B cell (primary cell): ENCODE measurements at places on chromosomes 2 and 18.

DNA sequence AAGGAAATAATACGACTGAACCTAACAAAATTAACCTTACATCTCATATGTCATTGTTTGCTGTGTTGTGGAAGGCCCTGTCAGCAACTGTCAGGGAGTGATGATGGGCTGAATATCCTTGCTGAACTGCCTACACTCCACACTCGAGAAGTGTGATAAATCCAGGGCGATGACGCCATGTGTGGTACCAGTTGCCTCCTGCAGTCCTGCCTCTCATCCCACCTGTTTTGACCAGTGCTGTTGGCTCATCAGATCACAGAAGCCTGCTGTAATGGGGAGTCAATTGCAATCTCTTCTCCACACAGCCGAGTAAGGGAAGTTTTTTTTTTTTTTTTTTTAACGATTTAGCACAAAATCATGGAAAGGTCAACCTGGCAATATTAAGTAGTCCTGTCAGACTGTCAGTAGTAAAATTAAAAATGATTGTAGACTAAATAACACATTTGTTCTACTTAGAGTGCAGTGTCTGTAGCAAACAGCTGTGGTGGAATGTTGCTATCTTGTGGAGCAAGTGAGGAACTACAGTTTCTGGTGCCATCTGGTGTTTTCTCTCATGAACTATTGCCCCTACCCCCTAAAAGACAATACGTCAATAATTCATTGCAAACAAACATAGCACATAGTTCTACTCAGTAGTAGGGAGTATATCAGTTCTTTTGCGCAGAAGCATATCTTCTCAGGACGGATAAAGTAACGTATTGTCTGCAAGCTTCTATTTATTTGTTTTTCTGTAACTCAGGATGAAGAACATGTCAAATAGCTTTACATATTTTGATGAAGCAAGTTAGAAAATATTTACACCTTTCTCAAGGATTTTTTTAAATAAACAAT, 347.6 kb downstream of the CTNNA2 start:
- DNase-seq: no peak

GRCh38 chr2:217438821-217439220, 564.0 kb downstream of the TNS1 start:
- DNase-seq: no peak

GRCh38 chr2:240252191-240252871, 111.9 kb upstream of the OTOS start:
- no peak for DNase-seq

DNA sequence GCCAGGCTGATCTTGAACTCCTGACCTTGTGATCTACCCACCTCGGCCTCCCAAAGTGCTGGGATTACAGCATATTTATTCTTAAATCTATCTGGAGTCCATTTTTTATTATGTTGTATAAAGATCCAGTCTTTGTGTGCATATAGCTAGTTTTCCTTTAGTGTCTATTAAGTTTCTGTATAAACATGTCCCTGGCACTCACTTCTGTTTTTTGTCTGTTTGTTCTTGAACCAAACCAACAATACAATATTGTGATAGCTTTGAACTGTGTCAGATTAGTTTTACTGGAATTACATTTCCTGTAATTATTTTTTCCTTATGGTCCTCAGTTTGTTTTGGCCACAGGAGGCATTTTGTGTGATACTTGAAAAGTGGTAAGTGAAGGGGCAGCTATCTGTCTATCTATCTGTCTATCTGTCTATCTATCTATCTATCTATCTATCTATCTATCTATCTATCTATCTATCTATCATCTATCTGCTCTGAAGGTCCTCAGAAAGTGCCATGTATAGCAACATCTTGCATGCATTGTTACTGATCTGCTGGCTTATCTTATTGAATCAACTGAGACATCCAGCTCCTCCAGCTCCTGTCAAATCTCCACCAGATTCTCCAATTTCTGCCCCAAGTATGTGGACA, 70.9 kb upstream of the ACVR1 start:
- DNase-seq: no peak

DNA sequence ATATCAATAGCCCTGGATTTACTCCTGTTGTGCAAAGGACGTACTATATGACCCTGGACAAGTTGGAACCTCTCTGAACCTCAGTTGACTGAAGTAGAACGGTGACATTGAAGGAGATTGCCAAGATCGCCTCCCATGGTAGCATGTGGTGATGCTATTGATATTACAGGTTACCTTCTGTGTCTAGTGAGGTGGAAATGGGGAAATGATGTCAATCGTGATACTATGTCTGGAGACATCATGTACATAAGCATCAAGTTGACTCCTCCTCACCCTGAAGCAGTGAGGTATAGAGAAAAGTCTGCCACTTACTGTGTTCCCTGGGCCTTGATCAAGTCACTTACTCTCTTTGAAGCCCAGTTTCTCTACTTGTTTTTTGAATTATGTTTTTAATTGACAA, 93.9 kb downstream of the KLF7 start:
- peak; percentile 75 for DNase-seq

- DNase-seq: no peak
Observed at GRCh38 chr2:203400805-203401585, 72.8 kb downstream of the ABI2 start.

DNA sequence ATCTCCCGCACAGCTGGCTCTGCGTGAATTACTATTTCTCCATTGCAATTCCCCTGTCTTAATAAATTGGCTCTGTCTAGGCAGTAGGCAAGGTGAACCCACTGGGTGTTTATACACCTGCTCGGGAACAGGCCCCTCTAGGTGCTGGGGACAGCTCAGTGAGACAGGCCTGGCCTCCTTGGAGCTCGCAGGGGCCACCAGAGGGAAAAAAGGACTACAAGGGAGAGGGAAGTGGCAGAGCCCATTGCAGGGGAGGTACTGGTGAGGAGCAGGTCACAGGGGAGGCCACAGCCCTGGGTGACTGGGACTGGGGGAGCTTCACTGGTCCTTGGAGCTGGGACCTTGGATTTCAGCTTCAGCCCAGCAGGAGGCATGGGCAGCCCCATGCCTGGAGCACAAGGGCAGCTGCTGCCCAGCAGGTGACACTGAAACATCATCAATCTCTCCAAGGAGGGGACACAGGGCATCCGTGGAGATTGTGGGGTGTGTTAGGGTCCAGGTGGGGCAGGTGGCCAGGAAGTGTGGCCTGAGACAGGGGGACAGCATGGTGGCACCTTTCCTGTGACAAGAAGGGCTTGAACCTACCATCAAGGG, 31.2 kb downstream of the NGEF start:
- DNase-seq: no peak

GRCh38 chr2:179657068-179657595, 204.3 kb downstream of the ZNF385B start:
- DNase-seq: no peak

DNA sequence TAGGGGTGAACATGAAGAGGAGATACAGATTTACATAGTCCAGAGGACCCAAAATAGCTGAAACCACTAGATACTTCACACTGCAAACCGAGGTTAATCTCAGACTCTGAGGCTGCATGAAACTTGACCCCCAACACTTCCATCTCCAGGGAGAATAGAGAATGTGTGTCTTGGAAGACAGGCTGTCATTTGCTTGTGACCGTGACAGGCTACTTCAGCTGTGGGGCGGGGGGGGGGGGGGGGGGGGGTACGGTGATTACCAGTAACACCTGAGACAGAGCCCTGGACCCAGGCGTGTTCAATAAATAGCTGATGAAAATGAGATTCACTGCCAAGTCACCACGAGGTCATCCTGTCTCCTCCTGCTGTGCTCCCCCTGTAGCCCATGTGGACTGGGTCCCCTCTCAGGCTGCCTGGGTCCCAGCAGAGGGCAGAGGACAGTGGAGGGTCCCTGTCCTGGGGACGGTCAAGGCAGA, 5.7 kb upstream of the KLHL29 start:
- DNase-seq: no peak

DNA sequence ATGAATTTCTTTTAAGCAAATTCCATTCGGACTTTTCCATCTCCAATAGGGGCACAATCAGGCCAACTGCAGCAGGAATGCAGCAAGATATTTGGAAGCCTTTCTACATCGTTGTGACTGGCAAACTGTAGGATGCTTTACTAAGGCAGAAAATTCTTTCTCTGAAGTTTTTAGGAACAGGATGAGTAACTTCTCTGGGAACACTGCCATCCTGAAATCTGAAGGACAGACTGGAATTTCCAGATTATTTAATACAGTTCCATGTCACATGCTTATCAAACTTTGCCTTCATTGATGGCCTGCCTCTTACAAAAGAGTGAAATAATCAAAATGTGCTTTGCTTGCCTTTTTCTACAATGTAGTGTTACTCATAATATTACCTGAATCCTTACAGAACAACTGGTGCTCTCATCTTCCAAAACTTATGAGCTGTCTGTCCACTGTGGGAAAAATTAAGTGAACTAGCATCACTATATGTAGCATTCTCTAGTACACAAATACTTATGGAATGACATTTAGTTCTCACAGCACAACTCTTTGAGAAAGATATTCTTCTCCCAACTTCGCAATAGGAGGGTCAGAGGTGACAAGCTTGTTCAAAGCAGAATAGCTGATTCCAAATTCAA, 32.0 kb upstream of the MAP2 start:
- DNase-seq: no peak

- DNase-seq: no peak
Observed at GRCh38 chr18:10094154-10094553, 180.3 kb downstream of the VAPA start.

DNA sequence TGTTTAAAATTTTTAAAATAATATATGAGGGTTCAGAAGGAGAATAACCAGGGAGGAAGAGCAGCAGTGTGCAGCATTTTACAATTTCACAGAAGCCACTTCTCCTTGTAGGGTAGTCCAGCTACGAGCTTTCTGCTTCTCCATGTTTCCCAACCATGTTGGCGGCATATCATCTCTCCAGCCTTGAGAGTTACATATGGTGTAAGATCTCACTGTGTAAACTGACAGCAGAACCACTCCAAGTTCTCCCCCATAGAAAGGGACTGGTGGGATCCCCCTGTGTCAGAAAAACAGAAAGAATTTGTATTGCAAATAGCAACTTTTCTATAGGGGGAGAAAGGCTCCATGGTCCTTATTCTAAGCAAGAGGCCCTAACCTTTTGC, 266.8 kb upstream of the ACVR2A start:
- DNase-seq: no peak

GRCh38 chr2:24950102-24950501, 21.7 kb downstream of the DNAJC27 start:
- no peak for DNase-seq

- no peak for DNase-seq
Observed at GRCh38 chr2:17543131-17543660, 2.7 kb downstream of the VSNL1 start.

GRCh38 chr18:51279367-51279984, 82.0 kb upstream of the MEX3C start:
- peak; percentile 36 for DNase-seq

GRCh38 chr2:24359129-24360049, 947 bp downstream of the ITSN2 start:
- peak; percentile 80 for DNase-seq

DNA sequence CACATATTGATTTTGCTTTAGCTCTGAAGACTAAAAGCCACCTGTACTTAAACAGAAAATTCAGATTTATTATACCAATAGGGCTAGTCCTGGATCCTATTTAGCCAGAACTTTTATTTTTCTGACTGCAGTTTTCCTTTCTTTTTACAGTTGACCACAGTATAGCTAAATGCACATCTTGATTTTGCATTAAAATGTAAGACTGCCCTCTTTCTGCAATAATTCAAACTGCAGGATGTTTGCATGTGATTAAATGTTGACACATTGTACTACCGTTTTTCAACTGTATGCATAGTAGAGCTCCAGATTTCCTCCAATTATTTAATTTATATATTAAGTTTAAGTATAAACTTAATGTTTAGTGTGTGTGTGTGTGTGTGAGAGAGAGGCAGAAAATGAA, 1262.9 kb downstream of the SUCLG1 start:
- no peak for DNase-seq

DNA sequence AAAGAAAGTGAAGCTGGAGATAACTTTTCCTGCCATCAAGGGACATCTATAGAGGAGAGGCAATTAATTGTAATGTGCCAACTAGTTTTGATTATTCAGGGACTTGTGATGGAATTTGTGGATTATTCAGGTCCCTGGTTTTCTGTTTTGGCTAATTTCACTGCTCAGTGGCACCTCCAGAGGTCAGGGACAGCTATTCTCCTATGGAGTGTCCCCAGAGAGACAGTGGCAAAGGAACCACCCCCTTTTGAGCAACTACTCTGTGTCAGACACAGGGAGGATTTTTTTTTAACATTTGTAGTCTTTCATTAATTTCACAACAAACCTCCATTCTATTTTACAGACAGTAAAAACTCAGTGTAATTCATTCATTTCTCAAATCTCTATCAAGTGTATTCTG, 206.0 kb upstream of the SPRED2 start:
- no peak for DNase-seq

- no peak for DNase-seq
Observed at GRCh38 chr2:181142514-181142913, 162.1 kb downstream of the UBE2E3 start.

GRCh38 chr2:64226611-64227010, 82.4 kb upstream of the PELI1 start:
- DNase-seq: no peak

DNA sequence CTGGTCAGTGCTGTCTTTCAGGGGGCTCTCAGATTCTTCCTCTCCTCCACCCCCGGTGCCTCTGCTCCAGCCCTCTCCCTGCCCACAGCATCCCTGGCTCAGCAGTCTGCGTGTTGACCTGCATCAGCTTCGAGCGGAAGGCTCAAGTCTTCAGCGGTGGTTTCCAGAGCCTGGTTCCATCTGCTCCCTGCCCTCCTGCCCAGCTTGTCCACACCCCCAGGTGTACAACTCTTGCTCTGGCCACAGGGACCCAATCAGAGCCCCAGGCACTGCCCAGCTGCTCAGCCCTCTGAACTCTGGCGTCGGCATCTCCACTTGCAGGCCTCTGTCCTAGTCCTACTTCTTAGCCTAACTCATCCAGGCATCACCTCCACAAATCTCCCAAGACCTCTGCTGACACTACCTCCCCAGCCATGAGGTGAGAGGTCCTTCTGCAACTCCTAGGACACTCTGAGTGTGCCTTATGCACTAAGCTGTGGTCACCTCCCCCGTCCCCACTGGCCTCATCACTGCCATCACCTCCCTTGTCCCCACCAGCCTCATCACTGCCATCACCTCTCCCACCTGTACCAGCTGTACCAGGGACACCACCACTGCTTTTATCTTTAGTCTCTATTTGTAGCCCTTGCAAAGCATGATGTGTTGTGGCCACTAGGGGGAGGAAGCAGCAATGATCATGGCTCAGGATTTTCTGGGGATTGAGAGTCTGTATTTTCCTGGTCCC, 60.9 kb downstream of the EDAR start:
- DNase-seq: peak; percentile 16

- DNase-seq: no peak
Observed at GRCh38 chr2:37586663-37587317, 84.7 kb downstream of the CDC42EP3 start.

DNA sequence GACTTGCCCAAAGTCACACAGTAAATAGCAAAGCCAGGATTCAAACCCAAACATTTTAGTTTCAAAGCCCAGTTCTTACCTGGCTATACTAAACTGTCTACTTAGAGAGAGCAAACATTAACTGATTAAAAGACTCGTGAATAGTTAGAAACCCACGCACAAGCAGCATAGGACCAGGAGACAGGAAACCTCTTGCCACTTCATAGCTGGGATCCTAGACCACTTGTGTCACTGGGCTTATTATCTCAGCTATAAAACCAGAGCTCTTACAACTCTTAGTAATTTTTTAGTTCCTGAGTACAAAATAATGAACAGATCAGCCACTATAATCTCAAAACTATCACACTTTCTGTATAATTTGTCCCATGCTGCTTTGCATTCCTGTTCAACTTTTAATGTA, 2.4 kb upstream of the AAK1 start:
- DNase-seq: no peak

GRCh38 chr18:22521026-22521707, 103.5 kb upstream of the CTAGE1 start:
- no peak for DNase-seq
